ENCODE measurements at places on chromosomes 7 and 10. TPM values are rescaled to one million over a fixed set of nuclear protein-coding genes. Genes with fewer than 3 reads are reported as not detected.

DNA sequence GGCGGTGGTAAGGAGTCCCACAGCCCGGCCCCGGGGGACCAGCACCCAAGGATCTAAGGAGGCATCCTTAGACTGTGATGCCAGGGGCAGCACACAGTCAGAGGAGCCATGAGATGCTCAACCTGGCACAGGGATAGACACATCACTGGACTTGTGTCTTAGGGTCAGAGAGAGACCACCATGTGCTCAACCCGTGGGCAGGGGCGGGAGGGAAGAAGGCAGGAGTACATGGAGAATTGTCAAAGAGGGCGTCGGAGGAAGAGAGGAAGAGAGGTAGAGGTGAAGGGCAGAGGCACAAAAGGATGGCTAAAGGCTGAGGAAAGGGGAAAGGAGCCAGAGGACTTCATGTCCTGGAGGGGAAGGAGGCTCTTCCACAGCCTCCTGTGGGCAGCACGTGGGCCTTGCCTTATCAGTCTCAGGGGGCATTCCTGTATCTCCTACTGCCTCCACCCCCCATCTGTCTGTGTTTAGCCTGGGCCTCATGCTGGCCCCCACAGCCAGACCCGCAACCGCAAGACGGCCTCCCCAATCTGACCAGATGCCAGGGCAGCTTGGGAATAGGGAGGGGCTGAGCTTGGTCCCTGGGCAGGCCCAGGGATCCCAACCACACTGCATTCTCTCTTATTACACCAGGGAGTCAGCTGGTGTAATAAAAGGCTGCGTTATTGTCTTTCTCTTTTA, 2.2 kb downstream of the ADCY1 start:
- no peak for DNase-seq

DNA sequence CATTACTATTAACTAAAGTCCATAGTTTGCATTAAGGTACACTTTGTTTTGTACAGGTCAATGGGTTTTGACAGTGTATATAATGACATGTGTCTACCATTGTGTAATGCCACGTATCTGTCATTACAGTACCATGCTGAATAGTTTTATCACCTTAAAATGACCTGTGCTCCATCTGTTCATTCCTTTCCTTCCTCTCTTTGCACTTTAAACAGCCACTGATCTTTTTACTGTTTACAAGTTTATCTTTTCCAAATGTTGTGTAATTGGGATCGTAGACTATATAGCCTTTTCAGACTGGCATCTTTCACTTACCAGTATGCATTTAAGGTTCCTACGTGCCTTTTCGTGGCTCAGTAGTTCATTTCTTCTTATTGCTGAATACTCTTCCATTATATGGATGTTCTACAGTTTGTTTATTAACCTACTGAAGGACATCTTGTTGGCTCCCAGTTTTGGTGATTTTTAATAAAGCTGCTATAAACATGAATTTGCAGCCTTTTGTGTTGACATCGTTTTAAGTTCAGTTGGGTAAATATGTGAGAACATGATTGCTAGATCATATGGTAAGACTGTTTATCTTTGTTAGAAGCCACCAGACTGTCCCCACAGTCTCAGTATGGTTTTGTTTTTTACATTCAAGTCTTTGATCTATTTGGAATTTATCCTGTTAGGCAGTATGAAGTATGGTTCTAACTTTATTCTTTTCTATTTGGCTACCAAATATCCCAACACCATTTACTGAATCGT, 24.7 kb downstream of the STAM start:
- DNase-seq, result no peak

- DNase-seq, result no peak
These were observed 632.6 kb downstream of the KCNMA1 start for GRCh38 chr10:77004917-77005564.

DNA sequence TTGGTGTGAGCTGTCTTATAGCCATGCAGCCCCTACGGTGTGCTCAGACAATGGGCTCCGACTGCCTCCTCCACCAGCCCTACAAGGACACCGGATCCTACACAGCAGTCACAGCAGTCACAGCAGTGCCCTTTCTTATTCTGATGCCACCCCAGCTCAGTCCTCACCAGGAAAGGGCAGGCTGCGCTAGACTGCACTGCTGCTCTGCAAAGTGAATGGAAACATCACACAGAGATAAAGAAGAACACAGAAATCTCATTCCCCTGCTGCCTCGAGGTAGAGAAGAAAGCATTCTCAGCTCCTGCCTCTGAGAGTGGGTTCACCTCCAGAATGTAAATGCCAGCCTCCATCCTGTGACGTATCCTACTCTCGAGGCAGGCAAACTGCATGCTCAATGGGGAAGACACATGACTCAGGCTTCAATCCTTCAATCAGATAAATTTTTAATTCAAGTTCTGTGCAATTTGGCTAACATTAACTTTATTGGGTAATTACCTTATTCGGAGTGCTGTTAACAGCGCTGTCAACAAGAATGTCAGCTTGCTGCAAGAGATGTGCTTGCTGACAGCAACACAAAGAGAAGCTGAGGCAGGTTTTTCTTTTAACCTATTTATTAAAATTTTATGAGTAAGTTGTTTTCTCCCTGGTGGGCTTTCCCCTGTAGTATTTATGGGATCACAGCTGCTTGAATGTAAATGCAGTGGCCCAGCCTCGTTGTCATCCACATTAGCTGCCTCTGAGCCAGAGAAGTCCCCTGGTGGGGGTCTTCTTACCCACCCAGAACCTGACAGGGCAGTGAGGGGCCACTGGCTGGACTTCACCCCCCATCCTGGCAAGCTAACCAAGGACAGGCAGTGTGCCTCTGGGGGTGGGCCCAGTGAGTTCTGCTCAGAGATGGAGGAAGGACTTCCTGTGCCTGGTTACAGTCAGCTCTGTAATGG, 241.3 kb upstream of the KMT2E start:
- no peak for DNase-seq

DNA sequence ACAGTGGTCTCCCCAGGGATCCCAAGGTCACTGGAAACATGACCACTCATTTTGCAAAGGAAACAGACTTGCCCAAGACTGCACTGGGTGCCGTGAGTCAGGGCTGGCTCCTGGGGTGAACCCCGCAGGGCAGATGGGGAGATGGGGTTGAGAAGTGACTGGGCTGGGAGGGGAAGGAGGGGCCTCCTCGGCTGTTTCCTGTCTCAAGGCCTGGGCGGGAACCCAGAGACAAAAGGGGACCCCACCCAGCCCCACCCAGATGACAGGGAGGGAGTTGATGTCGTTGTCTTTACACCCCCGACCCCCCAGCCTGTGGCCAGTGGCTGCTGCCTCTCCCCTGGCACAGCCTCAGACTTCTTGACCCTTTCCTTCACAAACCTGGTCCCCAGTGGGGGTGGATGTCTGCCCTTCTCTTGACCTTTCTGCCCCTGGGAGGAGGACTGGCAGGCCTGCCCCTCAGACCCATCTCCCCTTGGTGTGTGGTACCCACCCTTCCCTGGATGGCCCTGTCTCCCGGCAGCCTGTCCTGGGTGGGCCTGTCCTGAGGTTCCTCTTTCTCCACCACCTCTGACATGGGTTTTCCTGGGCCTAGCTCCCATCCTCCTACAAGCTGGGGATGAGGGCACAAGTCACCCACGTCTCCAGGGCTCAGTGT, 1.4 kb downstream of the MYO1G start:
- no peak for DNase-seq

DNA sequence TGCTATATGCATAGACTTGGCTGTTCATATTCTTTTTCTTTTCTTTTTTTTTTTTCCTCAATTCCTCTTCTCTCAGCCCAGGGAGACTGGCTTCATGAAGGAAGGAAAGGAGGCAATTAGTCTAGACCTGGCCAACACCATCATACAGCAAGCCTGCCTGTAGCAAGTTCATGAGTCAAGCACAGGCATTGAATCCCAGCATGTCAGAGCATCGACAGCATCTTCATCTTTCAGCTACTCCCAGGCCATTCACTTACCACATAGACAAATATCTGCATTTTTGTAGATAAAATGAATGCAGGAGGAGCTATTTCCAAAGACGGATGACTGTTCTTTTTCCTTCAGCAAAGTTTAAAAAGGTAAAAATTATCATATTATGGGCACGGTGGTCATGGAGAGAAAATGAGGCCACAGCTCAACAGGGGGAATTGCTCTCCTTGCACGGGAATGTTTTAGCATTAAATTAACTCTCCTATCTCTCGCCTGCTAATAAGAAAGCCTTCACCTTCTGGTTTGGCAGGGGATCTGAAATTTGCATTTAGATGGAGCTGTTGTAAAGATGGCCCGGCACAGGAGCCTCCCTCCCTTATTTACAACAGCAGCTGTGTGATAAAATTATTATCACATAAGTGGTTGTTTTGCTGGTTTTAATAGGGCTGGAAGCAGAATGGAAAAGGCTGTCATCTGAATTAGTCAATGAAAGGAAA, 626.5 kb upstream of the AUTS2 start:
- DNase-seq, result no peak

GRCh38 chr7:158362001-158362400, 225.6 kb downstream of the PTPRN2 start:
- no peak for DNase-seq

GRCh38 chr10:112784022-112784461, 166.0 kb upstream of the TCF7L2 start:
- no peak for DNase-seq

DNA sequence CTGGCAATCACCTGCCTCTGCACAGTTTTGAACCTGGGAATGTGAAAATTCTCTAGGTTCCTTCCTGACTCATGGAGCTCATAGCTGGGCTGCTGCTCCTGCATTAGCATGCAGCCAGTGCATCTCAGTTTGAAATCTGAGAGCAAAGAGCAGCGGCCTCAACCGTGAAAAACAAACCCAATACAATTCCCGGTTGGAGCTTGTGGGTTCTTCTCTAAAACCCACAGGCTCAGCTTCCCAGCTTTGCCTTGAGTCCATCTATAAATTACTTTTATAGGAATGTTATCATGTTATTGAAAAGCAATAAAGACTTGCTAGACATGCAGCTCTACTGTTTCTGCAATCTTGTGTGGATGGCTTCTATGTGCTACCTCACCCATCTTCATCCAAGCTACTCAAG, 191.7 kb downstream of the CXCL12 start:
- no peak for DNase-seq

DNA sequence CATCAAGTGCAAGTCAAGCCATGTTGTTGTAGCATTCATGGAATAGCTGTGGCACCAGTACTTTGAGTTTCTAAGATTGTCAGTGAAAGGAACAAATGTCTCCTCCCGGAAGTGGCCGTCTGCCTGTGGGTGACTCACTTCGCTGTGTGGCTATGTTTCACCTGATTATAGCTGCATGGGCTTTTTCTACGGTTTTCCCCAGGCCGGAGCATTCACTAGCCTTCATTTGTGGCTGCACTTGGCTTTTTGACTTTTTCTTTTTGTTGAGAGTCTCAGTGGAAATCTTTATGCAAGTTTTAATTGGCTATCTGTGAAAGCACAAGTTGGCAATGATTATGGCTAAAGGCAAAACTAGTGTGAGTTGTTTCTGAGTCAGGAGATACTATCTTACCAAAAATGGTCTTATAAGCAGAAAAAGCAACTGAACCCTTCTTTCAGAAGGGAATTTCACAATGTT, 35.0 kb downstream of the SRI start:
- DNase-seq, result peak; percentile 58

DNA sequence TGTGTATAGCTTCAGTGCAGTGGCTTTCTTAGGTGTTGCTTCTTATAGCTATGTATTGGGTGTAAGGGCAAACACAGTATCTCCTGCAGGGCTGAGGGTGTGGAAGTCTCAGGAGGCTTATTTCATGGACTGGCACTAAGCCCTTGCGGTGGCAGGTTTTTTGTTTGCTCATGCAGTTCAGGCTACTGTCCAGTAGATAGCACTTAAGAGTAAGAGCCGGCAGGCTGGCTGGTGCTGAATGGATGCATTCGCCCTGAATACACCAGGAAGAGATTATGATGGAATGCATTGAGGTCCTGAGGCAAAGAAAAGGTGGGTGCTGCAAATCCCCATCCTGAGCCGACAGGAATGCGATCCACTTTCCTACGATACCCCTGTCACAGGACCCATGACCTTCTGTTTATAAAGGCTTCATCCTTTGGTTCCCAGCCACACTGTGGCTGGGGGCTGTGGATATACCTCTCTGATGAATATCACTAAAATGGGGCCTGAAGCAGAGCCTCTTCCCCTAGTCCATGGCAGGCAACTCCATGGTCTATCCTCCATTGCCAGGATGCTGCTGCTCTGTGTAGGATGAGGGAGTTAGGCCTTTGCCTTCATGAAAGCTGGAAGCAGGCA, 44.9 kb downstream of the ANXA8 start:
- no peak for DNase-seq

GRCh38 chr10:112519133-112519761, 72.2 kb downstream of the VTI1A start:
- no peak for DNase-seq

DNA sequence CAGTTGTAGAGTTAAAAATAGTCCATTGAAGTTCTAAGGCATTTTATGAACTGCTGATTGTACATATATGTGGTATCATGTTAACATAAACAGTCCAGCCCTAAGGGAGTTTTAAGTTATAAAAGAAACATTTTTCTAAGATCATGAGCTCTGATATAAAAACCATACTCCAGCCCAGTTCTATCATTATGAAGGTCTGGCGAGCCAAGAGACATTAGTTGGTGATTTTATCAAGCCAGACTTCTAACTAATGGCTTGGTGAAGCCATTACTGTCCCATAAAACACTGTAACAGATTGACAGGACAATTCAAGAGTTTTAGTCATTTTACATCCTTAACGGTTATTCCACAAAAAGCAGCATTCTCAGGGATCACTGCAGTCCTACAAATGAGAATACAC, 221.6 kb downstream of the RNLS start:
- DNase-seq, result no peak

DNA sequence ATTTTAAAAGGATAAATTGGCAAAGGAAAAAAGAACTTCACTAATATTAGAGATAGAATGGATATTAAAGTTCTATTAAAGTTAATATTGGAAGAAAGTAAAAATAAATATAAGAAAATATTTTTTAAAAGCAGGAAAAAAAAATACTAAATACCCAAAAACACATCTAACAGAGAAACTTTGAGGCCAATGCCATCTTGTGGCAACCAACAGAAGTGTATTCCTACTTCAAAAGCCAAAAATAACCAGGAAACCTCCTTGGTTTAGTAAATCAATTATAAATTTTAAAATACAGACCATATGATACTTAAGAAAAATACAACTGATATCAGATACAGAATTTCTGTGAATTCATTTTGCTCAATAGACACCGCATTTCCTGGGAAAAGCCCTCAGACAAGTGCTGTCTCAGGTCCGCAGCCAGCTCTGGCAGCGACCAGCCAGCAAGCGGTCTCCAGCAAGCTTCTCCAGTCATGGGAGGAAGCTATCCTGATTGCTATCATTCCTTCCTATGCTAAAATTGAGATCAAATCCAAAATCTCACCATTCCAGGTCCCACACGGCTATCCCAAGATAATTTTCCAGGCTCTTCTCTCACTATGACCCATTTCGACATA, 65.3 kb downstream of the LMBR1 start:
- no peak for DNase-seq

Gene ADCYAP1R1
- total RNA-seq, result not detected

Gene NME8
- total RNA-seq, result 0.51 TPM

Gene LRRN3
- total RNA-seq, result 0.18 TPM

Gene VAX1
- not detected for total RNA-seq

Gene ZNF282
- total RNA-seq, result 30.9 TPM

Gene AOC1
- total RNA-seq, result not detected

Gene LRRC61
- total RNA-seq, result 31.1 TPM

Gene CLCN1
- total RNA-seq, result not detected

Gene BMPER
- not detected for total RNA-seq

Gene SLC18A3
- total RNA-seq, result not detected

Gene CRTAC1
- total RNA-seq, result 0.10 TPM
